Right forelimb (tissue), 1 donor: ENCODE measurements at places on chromosomes 2 and 18.

- DNase-seq = no peak
These were observed 1.6 kb downstream of the ELMOD3 start for GRCh38 chr2:85356186-85356585.

- DNase-seq = peak; percentile 86
These were observed 46.9 kb upstream of the USP14 start for GRCh38 chr18:111306-112014.

DNA sequence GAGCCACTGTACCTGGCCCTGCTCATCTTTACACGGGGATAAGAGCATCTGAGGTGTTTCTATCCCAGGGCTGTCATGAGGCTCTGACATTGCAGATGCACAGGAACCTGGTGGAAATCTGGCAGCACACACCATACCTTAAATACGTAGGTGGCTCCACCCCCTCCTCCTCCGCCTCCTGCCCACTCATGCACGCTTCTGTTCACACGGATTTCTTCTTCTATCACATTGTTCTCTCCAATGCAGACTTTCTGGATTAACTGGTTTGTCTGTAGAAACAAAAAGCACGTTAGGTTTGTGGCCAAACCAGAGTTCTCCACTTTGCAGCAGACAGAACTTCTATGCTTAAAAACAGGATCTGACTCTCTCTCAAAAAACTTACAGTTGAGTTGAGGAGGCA lies 118.2 kb downstream of the CLIP4 start:
- DNase-seq = no peak

DNA sequence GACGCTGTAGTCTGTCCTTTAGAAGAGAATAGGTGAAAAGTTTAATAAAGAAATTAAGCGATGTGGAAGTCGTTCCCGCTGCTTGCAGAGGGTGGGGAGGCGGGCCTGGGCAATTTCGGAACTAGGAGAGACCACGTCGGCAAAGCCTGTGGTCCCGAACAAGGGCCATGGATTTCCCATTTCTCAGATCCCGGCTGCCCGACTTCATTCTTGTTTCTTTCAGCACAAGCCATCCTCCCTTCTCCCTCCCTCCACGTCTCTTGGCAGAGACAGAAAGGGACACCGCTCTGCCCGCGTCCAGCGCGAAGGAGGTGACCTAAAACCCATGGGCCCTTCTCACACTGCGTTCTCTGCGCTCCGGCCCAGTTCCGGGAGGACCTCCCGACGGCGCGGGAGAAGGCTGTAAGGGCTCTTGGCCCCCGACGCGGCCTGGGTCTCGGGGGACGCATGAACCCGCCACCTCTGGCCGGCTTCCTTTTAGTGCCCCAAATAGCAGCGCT lies 2.2 kb upstream of the BCL2L11 start:
- peak; percentile 66 for DNase-seq

DNA sequence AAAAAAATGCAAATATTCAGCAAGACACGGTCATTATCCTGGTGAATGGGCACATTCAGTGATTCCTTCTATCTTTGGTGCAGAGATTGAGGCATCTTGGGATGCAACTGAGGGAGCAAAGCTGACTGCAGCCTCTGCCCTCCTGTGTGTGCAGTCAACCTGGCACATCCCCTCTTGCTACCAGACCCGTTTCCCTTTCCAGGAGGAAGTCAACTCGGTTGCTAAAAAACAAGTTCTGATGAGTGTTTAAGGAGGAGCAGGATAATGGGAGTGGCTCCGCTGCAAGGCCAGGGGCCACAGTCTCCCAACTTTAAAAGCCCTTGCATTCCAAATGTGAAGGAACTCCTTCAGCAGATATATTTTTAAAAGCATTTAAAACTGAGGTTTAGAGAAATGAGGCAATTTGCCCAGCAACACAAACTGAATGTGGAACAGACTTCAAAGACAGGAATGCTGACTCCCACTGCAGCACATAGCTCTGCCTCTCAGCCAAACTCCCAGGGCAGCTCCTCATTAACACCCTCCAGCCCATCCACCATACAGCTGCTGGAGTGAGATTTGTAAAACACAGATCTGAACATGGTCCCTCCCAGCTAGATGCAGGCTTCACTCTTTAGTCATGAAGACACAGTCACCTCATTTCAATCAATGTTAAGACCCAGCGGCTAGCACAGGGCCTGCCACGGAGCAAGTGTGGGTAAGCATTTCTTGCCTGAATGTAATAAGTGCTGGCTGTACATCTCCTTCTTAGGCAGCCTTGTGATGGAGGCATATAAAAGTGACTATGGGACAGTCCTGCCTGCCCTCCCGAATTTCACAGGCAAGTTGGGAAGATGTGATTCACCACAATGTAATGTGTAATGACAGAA lies 54.3 kb downstream of the VSNL1 start:
- DNase-seq = peak; percentile 46

- no peak for DNase-seq
These were observed 46.4 kb downstream of the ASXL2 start for GRCh38 chr2:25831746-25832449.

- no peak for DNase-seq
These were observed 3.3 kb upstream of the CCBE1 start for GRCh38 chr18:59700535-59700967.

GRCh38 chr18:45316127-45316526 lies 299.1 kb upstream of the SLC14A2 start:
- no peak for DNase-seq

DNA sequence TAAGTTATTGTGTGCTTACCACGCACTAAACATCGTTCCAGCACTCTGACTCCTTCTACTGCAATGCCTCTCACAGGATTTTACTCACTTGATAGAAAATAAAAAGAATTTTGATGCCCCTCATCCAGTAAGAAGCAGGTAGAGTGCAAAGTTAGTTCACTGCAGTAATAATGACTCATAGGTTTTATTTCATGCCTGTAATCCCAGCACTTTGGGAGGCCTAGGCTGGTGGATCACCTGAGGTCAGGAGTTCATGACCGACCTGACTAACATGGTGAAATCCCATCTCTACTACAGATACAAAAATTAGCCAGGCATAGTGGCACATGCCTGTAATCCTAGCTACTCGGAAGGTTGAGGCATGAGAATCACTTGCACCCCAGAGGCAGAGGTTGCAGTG lies 190.6 kb downstream of the RAD51AP2 start:
- DNase-seq = no peak

DNA sequence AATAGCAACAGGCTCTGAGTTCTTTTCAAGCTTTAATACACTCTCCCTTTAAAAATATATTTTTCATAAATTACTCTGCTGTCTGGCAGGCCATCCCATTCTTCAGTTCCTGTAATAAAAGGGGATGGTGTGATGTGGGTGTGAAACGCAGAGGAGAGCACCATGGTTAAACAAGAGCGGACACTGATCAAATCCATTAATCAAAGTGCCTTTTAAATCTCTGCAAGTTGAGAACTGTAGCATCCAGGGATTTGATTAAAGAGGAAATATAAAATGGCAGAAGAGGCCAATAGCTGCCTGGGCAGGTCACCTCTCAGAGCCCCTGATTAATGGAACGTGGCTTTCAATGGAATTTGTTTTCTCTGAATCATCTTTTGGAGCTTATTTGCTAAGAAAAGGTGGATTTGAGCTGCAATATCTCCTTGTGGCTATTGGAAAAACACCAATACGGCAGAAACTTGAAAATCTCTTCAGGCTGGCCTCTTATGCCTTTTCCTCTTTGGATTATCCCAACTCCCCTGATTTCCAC lies 96.9 kb downstream of the ACTR3 start:
- no peak for DNase-seq

GRCh38 chr2:233816771-233817170 lies 37.6 kb downstream of the HJURP start:
- DNase-seq = peak; percentile 34

DNA sequence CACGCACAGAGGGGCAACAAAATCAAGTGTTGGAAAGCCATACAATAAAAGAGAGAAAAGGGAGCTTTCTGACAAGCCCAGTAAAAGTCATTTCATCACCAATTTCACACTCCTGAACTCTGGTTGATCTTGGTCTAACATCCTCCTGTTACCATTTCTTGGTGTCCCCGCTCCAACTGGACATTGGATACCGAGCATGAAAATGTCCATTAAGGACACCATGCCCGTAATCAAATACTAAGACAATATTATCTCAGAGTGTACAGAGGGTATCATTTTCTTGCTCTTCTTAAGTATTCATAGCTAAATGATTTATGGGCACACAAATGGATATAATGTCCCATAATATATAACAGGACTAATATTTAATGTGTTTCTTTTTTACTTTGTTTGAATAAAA lies 218.9 kb downstream of the EPHA4 start:
- no peak for DNase-seq
